Stimulated activated CD8-positive, alpha-beta memory T cell treated with anti-CD3 and anti-CD28 coated beads, Interleukin-4, amount 100 ng/mL, for 1 hour (primary cell): ENCODE measurements at places on chromosomes 12 and 14.

GRCh38 chr12:51122844-51123243, 39.4 kb upstream of the CSRNP2 start:
- no peak for DNase-seq

DNA sequence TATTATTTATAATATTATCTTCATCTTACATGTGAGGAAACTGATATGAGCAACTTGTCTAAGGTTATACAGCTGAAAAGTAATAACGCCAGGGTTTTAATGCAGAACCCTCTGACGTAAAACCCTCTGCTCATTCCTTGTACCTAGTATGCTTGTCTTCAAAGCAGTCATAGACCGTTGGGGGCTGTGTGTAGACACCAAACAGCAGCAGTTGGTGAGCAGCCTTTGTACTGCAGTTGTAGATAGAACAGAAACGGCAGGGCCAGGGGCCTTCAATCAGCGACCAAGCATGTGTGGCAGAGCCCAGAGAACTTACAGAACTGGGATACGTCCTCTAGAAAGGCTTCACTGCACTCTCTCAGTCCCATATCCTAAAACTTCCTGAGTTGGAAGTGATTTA, 28.1 kb downstream of the EVL start:
- DNase-seq, result no peak

DNA sequence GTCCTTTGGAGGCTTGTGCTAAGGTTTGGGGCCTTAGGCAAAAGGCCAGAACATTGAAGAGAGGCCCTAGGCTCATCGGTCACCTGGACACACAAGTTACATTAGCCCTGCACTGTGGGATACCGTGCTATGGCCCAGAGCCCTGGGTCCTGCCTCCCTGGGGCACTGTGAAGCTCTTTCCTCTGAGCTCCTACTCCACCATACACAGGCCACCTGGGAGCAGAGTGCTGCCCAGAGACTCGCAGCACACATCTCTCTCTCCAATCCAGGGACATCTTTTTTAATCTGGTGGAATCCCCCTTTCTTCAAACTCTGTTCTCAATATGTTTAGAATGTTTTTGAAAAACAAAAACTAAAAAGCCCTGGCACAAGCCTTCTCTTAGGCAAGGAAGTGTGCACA, 314.2 kb upstream of the RGS6 start:
- no peak for DNase-seq

DNA sequence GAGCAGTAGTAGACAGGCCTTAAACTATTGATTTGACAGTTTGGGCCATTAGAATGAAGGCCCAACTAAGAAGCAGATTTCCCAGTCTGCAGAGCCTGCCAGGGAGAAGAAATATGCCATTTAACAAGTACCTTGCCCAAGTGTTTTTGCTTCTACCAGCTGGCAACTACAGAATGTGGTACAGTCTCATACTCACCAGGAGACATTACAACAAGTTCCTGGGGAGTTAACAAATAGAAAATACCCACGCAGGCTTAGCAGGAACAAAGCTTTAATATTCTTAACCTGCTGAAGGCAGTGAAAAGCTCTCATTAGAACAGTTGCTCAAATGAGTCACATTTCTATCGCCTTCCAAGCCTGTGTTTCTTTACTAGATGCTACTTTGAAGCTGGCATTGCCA, 241.0 kb downstream of the TMEM117 start:
- DNase-seq, result no peak

- DNase-seq, result no peak
Observed at GRCh38 chr14:58131386-58131785, 20.6 kb downstream of the ARMH4 start.

DNA sequence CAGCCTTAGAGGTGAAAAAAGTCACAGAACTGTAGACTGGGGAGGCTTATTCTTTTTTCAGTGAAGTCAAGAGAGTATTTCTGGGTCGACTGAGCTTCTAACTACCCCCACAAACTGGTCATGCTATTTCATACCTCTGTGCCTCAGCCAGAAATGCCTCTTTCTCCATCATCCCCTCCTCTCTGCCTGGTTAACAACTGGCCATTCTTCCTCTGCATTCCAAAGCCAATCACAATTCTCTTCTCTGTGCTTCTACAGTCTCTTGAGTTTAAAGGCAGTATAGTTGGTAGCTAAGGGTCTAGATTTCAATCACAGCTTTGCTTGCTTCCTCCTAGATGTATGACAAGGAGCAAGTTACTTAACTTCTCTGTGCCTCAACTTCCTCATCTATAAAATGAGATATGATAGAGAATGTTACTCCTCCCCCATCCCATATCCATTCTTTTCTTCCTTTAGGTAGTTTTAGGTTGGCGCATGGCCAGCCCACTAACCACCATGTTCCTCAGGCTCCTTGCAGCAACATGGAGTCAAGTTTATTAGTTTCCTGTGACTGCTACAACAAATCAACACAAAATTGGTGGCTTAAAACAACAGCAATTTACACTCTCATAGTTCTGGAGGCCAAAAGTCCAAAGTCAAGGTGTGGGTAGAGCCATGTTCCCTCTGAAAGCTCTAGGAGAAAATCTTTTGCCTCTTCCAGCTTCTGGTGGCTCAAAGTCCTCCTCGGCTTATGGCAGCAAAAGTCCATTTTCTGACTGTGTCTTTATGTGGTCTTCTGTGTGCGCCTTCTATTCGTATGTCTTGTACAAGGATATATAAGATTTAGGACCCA, 62.5 kb downstream of the ITPR2 start:
- no peak for DNase-seq

GRCh38 chr14:89669193-89669592, 252.2 kb upstream of the FOXN3 start:
- DNase-seq, result no peak

DNA sequence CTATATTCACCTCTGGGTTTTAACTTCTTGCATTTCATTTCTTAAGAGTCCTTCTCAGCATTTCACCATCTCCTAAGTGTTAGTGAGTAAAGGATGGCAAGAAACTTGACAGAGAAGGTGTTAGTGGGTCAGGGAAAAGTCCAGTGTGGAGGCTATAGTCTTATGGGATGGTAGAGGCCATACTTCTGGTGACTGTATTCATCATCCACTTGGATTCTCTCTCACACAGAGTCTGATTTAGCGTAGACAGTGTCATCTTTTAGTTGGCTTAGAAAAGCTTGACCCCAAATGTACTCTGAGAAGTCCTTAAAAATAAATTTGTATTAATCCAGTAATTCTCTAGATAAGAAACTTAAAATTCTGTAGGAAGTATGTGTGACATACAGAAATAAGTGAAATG, 232.4 kb upstream of the FBXO33 start:
- DNase-seq, result no peak

DNA sequence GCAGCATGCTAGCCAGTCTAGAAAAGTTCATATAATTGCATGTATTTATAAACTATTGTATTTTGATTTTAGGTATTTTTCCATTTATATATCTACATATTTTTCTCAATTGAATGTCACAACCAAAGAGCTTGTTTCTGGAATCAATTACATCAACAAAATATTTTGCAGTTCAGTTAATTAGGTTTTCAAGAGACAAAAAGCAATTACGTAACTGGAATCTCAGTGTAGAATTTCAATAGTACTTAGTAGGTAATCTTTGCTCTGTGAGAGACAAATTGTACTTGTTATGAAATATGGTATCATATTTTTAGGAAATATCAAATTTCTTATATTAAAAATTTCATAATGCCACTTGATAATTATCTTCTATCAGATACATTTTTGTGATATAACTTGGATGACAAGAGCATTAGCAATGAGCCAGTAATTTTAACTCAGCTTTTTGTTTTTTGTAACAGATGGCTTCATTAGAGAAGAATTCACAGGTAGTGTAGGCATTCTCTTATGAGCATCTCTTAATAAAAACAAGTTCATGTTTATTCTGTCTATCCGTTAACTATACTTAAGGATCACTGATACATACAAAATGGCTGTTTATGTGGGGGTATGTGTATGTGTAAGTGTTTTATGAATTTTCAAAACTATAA, 774.7 kb downstream of the C12orf50 start:
- DNase-seq, result no peak

DNA sequence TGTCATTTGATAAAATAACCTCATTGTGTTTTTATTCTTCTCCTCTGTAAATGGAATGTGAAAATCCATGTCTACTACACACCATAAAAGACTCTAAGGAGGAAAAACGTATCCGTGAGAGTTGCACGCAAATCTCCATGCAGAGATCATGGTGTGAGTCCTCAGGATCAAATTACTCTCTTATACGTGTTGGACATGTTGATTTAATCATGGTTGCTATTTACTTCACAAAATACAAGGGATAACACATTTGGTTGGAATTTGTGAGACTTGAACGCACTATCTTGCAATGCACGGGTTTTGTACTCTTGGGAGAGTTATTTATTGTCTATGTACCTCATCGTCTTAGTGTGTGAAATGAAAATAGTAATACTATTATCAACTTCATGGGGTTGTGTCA, 128.0 kb upstream of the RASSF8 start:
- DNase-seq, result no peak

- no peak for DNase-seq
Observed at GRCh38 chr14:91444335-91445020, 26.9 kb upstream of the CCDC88C start.

DNA sequence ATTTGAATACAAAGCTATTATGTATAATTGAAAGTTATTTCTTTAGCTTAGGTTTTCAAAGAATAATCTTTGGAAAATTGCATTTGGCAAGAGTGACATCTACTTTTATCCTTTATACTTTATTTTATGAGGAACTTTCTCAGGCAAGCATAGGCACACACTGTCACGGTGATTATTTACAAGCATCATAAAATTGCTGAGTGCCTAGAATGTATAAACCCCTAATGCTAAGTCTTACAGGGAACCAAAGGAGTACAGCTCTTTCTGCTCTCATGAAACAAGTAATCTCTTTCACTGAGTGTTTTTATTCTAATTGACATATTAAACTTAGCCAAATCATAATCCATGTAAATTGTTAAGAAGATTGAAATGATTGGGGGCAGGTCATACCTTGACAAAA, 154.9 kb downstream of the FSCB start:
- DNase-seq, result no peak

DNA sequence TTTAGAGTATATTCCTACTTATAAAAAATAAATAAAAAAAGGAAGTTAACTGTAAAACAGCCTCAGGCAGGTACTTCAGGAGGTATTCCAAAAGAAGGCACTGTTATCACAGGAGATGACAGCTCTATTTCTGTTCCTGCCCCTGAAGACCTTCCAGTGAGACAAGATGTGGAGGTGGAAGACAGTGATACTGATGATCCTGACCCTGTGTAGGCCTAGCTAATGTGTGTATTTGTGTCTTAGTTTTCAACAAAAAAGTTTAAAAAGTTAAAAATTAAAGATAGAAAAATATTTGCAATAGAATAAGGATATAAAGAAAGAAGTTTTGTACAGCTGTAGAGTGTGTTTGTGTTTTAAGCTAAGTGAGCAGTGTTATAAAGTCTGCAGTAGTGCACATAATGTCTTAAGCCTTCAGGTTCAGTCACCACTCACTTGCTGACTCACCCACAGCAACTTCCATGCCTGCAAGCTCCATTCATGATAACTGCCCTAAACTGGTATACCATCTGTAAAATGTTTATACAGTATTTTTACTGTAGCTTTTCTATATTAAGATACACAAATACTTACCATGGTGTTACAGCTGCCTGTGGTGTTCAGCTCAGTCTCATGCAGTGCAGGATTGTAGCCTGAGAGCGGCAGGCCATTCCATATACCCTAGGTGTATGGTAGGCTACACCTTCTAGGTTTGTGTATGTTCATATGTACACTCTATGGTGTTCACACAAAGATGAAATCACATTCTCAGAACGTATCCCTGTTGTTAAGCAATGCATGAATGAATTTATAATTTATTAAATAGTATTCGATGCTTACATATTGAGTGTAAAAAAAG, 121.1 kb downstream of the ANO6 start:
- DNase-seq, result no peak

GRCh38 chr12:98275131-98275475, 240.3 kb upstream of the TMPO start:
- DNase-seq, result no peak

DNA sequence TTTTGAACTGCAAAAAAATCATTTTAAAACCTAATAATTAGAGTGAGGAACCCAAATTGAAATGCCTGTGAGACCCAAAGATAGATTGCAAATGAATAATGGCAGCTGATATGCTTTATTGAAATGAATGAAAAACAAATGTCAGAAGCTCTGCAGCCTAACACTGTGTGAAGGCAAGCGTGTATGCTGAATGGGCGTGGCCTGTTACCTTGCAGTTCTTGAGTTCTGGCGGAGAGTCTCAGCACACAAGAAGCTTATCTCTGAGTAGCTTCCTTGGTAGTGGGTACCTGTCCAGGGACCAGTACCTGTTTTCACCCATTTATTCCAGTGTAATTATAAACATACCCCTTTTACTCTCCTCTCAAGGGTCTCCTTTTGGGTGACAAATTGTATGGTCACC, 341.2 kb downstream of the NPAS3 start:
- DNase-seq, result no peak

- no peak for DNase-seq
Observed at GRCh38 chr12:50325890-50326391, 42.6 kb upstream of the LIMA1 start.

GRCh38 chr12:91591639-91591987, 409.0 kb upstream of the DCN start:
- no peak for DNase-seq

GRCh38 chr12:4353785-4354208, 25.7 kb downstream of the FGF23 start:
- DNase-seq, result no peak

- no peak for DNase-seq
Observed at GRCh38 chr14:81157431-81157830, 63.3 kb downstream of the GTF2A1 start.

DNA sequence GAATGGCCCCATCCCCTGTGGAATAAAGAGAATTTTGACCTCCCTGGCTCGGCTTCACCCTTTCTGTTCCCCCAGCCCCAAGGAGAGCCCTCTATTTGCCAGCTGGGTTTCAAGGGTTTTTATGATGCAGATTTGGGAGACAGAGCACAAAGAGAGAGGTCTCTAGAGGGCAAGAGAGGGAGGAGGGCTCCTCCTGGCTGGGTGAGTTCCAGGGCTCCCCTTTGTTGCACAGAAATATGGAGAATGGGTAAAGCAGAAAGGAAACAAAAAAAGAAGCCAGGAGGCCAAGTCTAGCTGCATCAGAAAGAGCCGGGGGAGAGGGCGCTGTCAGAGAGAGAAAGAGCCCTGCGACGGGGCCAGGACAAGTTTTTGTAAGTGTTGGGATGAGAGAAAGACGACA, 319.6 kb upstream of the RTL1 start:
- no peak for DNase-seq

DNA sequence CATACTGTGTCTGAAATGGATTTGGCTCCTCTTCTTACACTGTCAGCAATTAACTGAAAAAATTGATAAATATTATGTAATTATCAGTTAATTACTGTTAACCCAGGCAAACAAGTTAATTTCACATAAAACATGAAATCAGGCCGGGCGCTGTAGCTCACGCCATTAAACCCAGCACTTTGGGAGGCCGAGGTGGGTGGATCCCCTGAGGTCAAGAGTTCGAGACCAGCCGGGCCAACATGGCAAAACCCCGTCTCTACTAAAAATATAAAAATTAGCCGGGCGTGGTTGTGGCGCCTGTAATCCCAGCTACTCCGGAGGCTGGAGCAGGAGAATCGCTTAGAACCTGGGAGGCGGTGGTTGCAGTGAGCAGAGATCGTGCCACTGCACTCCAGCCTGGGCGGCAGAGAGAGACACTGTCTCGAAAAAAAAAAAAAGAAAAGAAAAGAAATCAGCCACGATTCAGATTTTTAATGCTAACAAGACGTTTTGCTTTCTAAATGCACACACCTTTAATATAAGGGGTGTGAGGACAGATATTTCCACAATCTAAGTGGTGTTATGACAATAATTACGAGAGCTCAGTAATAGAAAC, 473 bp upstream of the TMEM19 start:
- DNase-seq, result no peak
